ENCODE measurements at places on chromosomes 2 and 18.

GRCh38 chr2:239200646-239201530 lies 199.9 kb downstream of the HDAC4 start:
- DNase-seq, result no peak

DNA sequence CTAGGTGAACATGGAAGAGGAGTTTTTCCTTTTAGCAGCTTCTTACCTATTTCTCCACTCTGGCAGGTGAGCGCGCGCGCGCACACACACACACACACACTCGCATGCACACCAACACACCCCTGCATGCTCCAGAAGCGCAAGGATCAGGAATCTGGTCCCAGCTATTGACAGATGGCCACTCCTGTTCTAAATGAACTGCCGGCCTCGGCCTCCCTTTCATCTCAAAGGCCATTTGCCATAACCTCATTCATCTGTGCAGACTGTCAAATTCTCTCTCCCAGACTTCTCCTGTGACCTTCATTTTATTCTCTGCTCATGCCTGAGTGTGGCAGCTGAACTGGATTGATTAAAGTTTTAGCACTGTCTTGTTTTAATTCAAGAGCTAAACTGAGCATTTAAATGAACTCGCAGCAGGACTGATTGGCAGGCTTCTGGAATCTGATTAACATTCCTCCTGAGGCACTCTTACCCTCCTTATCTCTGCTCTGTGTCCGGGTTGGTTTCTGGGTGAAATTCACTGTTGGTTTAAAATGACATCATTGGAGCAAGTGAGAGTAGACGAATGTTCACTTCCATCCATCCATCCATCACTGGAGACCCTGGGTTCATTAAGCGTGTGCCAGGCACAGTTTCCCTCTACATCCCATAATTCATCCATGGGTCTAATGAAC lies 58.8 kb downstream of the FECH start:
- DNase-seq, result no peak

- no peak for DNase-seq
Observed at GRCh38 chr2:99812426-99812825, 322.6 kb upstream of the REV1 start.

GRCh38 chr2:9593925-9594324 lies 36.9 kb downstream of the YWHAQ start:
- DNase-seq, result no peak

DNA sequence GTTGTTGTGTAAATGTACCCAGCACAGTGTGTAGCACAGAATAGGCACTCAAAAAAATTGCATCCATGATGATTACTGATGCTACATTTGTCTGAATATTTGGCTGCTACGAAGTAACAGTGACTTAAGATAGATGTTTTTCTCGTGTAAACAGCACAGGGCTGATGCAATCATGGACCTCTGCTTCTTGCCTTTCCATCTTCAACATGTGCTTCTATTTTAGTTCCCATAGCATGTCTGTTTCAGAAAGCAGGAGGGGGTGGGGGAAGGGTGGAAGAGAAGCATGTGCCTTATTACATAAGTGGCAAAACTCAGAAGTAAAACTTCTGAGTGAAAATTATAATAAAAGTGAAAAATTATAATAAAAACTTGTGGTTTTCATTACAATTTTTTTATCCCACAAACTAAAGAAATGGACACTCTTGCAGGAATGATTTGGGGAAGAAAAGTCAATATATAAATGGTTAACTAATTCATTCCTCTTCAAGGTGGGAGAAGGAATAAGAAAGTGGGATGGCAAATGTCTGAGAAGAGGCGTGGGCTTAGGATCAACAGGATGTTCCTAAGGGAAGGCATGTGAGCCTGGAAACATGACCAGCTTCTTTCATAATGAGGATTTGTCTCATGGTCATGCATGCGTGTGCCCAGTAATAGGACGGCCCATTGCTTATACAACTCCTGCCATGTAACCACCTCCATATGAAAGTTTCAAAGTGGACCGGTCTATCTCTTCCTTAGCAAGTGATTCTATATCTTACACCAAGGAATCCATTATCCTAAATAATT lies 27.2 kb downstream of the CCBE1 start:
- peak; percentile 95 for DNase-seq

- no peak for DNase-seq
Observed at GRCh38 chr2:235979753-235980435, 188.3 kb downstream of the GBX2 start.

DNA sequence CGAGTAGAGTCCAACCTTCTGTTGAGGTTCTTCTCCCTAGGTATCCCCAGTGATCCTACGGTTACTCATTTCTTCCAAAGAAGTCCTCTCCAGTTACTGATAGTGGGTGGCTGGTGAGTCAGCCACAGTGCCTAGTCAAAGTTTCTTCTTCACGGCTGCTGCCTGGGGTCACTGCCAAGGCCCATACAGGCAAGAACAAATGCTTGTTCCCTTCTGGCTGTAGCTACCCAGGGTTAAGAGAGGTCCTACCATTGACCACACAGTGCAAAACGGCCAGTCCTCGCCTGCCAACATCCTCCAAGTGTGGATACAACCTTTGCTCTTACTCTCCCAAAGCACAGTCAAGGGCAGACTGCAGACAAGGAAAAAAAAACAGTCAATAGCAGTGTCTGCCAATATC lies 2.9 kb upstream of the PTPN4 start:
- peak; percentile 65 for DNase-seq

GRCh38 chr2:149042881-149043280 lies 4.4 kb downstream of the LYPD6B start:
- no peak for DNase-seq

- DNase-seq, result no peak
Observed at GRCh38 chr18:50310080-50310479, 22.6 kb upstream of the CXXC1 start.

GRCh38 chr2:14776216-14776615 lies 143.7 kb downstream of the LRATD1 start:
- DNase-seq, result no peak

GRCh38 chr18:79528846-79529245 lies 133.1 kb downstream of the NFATC1 start:
- DNase-seq, result peak; percentile 61

DNA sequence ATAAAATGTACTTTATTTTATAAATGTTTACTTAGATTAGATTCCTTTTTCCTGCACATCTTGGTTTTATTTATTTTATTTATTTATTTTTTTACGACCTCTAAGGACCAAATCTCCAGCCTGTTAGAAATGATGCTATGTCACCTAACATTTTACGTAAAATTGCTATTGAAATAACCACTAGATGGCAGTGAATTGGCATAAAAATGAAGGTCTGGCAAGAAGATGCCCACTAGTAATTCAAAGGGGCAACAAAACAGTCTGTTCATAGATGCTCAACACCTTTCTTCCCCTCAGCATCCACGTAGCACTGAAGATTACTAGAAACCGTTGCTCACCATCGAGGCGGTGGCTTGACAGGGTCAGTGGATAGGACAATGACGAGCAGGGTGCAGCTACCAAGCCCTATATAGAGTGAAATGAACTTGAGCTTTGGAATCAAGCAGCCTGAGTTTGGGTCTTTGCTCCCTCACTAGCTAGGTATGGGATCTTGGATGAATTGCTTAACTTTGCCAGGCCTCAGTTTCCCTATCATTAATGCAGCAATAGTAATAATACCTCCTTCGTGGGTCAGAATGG lies 128.7 kb upstream of the L3MBTL4 start:
- peak; percentile 40 for DNase-seq

DNA sequence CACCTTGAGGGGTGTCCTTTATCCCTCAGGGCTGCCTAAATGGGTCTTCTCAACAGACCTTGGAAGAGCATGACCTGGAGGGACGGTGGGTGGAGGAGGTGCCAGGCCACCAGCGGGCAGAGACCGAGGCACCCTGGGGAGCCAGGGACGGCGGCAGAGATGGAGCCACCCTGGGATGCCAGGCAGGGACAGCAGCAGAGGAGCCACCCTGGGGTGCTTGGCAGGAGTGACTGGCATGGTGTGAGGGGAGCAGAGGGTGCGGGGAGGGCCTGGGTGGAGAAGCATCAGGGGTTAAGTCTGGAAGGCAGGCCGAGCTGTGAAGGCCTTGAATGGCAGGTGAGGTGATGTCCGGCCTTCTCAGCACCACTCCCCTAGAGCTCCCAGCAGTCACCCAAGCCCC lies 56.1 kb downstream of the CIB4 start:
- DNase-seq, result no peak

GRCh38 chr2:49070716-49071115 lies 83.6 kb downstream of the FSHR start:
- DNase-seq, result no peak

DNA sequence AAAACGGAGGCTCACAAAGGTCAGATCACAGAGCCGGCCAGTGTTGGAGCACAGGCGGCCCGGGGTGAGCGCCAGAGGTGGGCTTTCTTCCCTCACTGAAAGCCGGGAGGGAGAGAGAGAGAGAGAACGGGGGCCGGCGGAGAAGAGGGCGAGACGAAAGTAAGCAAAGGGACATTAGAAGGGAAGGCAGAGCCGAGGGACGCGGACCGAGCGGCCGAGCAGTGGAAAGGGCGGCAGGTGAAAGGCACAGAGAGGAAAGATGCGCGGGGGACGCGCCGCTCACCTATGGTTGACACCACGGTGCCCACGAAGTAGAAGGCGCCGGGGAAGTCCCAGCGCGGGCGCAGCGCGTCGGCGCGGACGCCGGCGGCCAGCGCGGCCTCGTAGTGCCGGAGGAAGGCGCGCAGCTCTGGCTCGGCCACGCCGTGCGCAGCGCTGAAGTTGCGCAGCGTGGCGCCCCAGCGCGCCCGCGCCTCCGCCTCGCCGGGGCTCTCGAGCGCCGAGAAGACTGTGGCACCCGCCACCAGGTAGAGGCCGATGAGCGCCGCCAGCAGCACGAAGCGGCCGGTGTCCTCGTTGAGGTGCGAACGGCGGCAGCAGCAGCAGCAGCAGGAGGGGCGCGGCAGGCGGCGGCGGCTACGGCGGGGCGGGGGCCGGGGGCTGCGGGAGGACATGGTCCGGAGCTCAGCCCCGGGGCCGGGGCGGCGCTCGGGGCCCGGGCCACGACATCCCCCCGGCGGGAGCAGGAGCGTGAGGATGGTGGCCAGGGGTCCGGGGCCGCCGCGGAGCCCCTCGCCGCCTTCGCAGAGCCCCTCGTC lies 166.9 kb downstream of the MSH2 start:
- no peak for DNase-seq

DNA sequence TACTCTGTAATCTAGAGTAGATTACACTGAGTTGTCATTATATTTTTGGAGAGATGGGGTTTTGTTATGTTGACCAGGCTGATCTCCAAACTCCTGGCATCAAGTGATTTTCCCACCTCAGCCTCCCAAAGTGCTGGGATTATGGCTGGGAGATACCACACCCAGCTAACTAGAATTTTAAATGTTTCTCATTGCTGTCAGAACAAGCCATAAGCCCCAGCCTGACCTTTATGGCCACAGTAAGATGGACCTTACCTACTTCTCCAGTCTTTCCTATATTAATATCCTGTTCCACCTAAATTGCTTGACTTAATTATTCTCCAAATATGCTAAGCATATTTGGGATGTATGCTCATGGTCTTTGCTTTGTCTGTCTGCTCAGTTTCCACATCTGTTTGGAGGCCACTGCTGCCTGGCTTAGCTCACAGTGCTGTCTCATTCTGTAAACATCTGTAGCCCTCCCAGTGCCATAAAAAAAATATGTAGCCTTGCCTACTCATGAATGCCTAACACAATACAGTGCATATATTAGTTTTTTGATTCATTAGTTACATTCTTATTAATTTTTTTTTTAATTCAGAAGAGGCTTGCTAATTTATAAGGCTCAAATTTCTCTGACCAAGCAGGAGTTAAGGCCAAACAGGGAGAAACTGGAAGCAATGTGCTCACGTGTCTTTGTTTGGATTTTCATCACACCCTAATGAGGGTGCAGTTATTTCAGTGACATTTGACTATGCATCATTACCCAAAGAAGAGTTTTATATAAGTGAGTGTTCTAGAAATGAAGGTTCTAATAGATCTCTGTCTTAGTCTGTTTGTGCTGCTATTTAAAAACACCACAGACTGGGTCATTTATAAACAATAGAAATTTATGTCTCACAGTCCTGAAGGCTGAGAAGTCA lies 45.3 kb upstream of the PSME4 start:
- peak; percentile 89 for DNase-seq

- peak; percentile 65 for DNase-seq
Observed at GRCh38 chr2:168119515-168120141, 127.8 kb downstream of the STK39 start.

DNA sequence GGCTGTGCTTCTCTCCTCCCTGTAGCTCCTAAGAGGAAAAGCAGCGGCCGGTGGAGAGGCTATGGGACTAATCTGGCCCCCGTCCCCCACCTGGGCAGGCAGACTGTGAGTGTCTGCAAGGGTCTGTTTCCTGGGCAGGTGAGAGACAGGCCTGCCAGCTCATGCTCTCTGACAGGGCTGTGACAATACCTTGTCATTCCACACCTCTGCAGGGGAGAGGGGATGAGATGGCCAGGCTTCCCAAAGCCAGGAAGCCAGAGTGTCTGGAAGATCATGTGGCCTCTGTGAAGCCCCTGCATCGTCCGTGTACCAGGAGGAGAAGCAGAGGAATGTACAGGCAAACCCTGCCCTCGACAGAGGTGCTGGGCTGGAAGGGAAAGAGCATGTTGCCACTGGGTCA lies 142.5 kb upstream of the GATA6 start:
- no peak for DNase-seq
